ENCODE measurements at places on chromosomes 4 and X.

GRCh38 chrX:112760697-112761096, 79.9 kb downstream of the AMOT start:
- no peak for DNase-seq

GRCh38 chr4:132063829-132064228, 1085.3 kb upstream of the PCDH10 start:
- no peak for DNase-seq

DNA sequence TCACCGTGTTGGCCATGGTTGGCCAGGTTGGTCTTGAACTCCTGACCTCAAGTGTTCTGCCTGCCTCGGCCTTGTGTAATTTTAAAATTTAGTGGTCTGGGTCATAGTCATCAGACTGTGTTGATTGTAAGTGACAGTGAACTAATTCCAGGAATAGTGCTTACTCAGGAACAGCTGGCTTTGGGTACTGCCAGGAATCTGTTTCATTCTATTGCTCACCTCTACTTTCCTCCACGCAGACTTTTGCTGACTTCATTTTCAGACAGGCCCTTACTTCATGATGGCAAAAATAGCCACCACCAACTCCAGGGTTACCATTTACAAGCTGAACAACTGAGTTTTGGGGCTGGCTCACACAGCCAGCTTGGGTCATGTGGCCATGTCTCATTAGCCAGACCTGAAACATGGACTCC, 54.6 kb downstream of the FNIP2 start:
- no peak for DNase-seq

DNA sequence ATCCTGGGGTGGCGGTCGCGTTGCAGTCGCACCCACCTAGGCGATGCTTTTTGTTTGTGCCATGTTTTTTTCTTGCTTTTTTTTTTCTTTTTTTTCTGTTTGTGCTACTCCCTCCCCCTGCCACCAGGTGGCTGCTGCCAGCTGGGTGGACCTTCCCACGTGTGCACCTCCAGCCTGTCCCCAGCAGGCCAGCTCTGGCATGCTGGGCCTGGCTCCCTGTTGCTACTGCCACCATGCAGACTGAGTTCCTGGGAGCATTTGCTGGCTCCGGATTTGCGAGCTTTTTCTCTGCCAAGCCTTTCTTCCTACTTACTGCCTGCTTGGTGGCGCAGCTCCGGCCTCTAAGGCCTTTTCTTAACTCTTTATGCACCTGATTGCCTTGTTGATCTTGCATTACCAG, 161.2 kb upstream of the WDFY3 start:
- no peak for DNase-seq

GRCh38 chr4:13918991-13919441, 291.5 kb upstream of the BOD1L1 start:
- DNase-seq = no peak

GRCh38 chr4:172707622-172708021, 461.0 kb upstream of the GALNT7 start:
- DNase-seq = no peak

GRCh38 chr4:137471895-137472294, 60.4 kb downstream of the PCDH18 start:
- DNase-seq = no peak

GRCh38 chr4:139782926-139783522, 117.4 kb downstream of the MGST2 start:
- DNase-seq = no peak

- DNase-seq = no peak
Observed at GRCh38 chr4:45324455-45325417, 598.4 kb upstream of the GNPDA2 start.

GRCh38 chr4:32884198-32884597, 2164.0 kb downstream of the PCDH7 start:
- DNase-seq = no peak

DNA sequence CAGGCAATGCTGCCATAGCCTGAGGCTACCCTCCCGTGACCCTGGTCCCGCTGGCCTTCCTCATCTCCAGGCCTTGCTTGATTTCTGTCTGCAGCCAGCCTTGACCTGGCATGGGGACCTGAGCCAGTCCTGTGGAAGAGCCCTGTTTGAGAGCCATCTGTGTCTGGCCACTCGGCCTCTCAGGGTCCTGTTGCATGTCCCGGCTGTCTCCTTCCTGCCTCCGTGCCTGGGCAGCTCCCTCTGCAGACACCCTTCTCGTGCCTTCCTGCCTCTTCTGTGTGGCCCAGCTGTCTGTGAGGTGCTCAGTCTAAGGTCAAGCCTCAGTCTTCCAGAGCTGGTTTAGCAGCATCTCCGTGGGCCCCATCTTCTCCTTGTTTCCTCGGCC, 108.4 kb downstream of the SORCS2 start:
- DNase-seq = no peak

- no peak for DNase-seq
Observed at GRCh38 chr4:17063888-17064287, 165.4 kb upstream of the LDB2 start.

GRCh38 chrX:119398974-119399771, at the start of gene SLC25A43:
Gene SLC25A43 (plus strand): TSS chrX:119399336. CDS start chrX:119399404, 68 bp downstream.
- DNase-seq = peak; percentile 17

- DNase-seq = no peak
Observed at GRCh38 chr4:126976850-126977632, 655.7 kb upstream of the INTU start.

DNA sequence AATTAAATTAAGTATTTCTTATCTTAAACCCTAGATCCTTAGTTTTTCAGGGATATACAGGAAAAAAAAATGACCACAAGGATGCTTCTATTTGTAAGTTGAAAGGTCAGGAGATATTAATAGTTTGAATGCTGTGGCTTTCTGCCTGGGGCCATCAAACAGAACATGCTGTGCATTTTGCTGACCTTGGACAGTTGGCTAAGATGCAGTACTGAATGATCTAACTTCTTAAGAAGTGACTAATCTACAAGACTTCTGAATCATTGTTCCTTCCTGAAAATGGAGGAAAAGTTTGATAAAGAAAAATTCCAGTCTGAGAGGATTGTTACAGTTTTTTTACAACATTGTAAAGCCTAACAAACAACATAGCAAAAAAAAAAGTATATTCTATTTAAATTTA, 237.8 kb upstream of the JADE1 start:
- DNase-seq = no peak

- no peak for DNase-seq
Observed at GRCh38 chr4:2482192-2482591, 13.3 kb downstream of the RNF4 start.

DNA sequence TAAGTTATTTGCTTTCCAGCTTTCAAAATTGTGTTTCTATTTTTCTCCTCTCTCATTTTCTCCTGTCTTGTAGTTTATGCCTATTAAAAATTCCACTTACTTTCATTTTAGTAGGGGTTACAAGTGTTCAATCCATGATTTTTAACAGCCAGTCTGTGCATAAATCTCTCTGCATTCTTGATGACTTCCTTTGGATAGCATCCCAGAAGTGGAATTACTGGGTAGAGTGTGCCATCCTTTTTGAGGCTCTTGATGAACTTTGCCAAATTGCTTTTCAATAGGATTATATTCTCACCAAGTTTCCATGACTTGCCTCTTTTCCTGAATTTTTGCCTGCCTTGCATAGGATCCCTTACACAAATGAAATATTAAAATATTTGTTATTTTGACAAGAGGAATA, 58.5 kb downstream of the DIPK2B start:
- DNase-seq = no peak

DNA sequence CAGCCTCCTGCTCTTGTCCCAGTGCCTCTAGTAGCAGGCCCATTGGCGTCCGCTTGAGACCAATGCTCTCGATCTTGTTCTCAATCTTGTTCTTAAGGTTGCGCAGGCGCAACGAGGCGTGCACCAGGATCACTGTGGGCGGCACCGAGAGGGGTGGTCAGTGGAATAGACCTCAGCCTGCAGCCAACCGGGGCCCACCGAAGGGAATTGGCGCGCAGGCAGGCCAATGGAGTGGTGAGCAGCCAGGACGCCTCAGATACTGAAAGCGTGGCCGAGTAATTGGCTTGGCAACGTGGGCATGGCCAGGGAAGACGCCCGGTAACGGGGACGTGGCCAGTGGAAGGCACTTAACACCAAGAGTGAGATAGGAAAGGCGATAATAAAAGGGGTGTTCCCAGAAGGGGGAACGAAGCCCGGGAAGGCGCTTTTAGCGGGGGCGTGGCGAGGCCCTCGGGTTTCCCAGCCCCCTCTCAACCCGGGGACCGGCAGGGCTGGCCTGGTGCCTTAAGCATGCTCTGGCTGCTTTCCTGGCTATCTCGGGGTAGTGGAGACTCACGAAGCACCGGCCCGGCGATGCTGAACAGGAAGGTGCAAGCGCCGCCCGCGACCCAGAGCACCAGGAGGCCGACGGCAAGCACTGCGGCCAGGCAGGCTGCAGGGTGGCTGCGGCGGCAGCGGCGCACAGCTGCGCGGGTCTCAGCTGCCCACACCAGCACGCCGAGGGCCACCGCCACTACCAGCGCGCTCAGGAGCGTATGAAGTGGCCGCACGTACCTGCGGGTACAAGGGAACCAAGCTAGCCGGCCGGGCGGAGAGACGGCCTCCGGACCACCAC, 1.7 kb downstream of the PRAF2 start:
- DNase-seq = no peak

DNA sequence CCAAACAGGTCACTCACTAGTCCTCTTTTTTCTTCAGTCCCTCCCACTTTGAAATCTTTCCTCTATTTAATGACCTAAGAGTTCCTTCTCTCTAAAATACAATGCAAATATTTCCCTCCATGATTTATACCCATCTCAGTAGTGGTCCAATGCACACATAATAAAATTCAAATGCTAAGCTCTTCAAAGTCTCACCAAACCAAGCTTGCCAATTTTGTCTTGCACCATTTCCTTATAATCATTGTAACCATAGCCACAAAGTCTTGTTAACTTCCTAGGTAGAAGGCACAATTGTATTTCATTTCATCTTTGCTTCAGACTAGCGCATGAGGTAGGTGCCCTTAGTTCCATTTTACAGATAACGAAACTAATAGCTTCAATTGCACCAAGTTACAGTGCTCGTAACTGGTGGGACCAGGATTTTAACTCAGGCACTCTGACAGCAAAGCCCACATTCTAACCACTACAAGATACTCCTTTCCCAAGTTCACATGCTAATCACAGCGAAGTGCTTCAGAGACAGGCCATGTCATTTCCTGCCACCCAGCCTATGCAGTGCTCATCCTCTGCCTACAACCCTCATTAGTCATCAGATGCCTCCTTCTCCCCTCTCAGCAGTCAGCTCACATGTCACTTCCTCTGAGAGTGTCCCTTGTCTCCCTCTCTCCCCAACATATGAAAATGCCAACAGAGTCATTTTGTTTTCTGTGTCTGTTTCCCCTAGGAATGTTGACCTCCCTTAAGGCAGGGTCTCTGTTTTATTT, 66.9 kb upstream of the PPARGC1A start:
- DNase-seq = no peak

GRCh38 chrX:42585842-42586621, 191.9 kb downstream of the PPP1R2C start:
- DNase-seq = no peak

DNA sequence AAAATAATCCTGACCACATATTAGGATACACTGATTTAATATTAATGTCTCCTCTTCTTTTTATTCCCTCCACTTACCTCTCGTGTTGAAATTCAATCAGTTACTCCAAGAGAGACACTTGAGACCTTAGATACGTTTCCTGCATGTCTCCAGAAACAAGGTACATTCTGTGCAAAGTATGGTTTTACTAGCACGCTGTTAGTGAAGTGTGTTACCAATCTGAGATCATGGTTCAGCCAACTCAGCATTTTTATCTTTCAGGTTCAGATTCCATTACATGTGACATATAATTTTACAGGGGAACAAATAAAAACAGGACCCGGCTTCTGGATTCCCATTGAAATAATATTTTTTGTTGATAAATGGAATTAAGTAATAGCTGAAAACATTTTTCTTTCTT, 32.2 kb downstream of the PDLIM5 start:
- DNase-seq = no peak

DNA sequence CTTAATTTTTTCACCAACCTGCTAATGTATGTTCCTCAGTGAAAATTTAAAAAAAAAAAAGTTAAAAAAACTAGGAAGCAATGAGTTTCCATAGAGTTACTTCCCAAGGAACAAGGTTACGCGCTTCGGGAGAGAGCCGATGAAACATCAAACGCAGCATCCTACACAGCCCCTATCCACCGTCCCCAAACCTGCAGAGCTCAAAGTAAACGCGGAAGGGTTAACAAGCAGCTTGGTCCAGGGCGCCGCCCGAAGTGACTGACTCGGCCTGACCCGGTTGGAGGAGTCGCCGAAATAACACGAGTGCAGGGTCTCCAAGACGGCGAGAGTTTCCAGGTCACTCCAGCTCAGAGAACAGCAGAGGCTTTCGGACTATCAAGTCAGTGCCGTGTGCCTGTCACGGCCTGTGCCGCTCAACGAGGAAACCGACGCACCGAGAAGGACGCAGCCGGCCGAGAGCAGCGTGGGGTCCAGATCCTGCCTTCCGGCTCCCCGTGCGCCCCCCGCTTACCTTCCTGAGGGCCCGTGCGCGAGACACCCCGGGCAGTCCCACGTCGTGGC, 512 bp downstream of the NOP14 start:
- peak; percentile 48 for DNase-seq

DNA sequence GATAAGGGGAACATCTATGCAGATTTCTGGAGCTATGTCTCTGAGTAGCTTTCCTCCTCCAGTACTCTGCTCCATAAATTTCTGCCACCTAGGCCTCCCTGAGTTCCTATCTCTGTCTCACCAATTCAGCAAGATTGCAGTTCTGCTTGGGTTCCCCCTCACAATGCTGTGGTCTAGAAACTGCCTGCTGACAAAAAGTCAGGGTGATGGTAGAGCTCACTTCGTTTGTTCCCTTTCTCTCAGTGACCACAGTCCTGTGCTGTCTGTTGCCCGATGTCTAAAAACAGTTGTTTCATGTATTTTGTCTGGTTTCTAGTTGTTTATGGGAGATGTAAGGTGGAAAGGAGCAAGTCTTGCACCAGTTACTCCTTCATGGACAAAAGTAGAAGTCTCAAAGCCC, 41.1 kb downstream of the AMMECR1 start:
- DNase-seq = no peak

DNA sequence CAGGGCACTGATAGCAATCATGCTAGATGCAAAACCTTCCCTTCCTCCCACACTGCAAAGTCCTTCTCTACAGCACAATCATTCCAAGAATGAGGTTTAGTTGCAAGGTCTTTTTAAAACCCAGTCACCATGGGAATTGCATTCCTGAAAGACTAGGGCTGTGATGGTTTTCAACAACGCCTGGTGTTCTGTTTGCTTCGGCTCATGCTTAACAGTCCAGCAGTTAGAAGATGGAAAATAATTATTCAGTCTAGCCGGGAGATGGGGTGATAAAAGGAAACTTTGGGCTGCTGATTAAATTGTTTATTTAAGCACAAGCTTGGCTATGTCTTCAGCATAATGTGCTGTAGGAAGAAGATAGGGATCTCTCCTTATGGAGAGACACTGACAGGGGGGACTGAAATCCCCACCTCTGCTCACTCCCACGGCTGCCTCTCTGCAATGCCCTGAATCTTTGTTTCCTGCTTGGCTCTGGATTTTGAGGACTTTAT, 211.4 kb downstream of the MID1IP1 start:
- DNase-seq = no peak

- DNase-seq = peak; percentile 19
Observed at GRCh38 chrX:78024349-78025059, 55.1 kb upstream of the PGAM4 start.
